ENCODE measurements at places on chromosomes 11 and 22. TPM values are rescaled to one million over a fixed set of nuclear protein-coding genes. Genes with fewer than 3 reads are reported as not detected.

TRPC6 gene
- total RNA-seq, result not detected

RBMXL2 gene
- not detected for total RNA-seq

LTO1 gene
- total RNA-seq, result 7.6 TPM

SAMM50 gene
- 23.6 TPM for total RNA-seq

All from left lobe of liver (tissue), 2 donors.